Hindlimb muscle (tissue), 1 donor: ENCODE measurements at places on chromosomes 12 and 14. TPM values are rescaled to one million over a fixed set of nuclear protein-coding genes. Genes with fewer than 3 reads are reported as not detected.

DNA sequence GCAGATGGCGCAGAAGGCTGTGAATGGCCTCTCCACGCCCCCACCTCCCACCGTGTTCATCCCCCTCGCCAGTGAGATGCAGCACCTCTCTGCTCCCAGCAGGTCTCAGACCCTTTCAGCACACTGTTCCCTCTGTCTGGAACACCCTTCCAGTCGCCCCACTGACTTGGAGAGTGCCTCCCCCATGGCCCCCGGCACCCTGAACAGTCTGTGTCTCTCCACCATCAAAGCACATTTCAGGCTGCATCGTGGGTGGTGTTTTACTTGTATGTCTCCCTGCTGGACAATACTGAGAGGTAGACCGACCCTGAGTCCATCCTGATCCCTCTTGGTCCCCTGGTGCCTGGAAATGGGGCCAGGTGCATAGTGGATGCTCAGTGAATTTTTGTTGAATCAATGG lies 34.9 kb downstream of the CACNA2D4 start:
- no peak for DNase-seq

DNA sequence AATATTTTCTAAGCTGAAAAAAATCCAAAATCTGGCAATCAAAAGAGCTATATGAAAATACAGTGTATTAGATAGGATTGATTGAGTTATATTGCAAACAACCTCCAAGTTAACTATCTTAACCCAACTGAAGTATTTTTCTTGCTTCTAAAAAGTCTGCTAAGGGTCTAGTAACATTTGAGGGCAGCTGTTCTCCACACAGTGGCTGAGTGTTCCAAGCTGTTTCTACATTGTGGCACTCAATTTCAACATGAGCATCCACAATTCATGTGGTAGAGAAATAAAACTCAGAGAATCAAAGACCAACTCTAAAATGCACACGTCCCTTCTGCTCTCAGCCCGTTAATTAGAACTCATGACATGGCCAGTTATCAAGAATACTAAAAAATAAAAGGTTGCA lies 340.0 kb downstream of the C12orf50 start:
- no peak for DNase-seq

GRCh38 chr14:58096731-58097130 lies 55.3 kb downstream of the ARMH4 start:
- no peak for DNase-seq

DNA sequence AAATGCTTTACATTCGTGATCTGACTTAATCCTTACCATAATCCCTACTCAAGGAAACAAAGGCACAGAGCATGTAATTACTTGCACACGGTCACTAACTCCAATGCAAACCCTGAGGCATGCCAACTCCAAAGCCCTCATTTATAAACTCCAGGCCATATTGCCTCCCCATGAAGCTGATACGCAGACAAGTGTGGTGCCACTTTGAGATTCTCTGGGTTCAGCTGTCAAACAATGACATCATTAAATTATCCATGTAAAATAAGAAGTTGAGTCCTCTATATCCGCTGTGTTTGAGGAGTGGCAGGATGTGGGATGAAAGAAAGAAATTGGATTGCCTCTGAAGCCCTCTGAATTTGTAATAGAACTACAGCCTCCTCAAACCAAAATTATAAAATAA lies 62.8 kb downstream of the ANO4 start:
- DNase-seq: no peak

DNA sequence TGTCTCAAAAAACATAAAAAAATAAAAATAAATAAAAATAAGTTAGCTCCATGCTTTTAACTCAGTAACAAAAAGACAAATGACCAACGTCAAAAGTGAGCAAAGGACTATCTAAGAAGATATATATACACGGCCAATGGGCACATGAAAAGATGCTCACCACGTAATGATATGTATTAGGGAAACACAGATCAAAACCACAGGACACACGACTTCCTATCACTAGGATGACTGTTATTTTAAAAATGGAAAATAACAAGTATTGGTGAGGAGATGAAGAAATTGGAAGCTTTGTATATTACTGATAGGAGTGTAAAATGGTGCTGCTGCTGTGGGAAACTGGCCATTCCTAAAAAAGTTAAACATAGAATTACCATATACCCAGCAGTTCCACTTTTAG lies 20.2 kb upstream of the P2RX7 start:
- DNase-seq: no peak

DNA sequence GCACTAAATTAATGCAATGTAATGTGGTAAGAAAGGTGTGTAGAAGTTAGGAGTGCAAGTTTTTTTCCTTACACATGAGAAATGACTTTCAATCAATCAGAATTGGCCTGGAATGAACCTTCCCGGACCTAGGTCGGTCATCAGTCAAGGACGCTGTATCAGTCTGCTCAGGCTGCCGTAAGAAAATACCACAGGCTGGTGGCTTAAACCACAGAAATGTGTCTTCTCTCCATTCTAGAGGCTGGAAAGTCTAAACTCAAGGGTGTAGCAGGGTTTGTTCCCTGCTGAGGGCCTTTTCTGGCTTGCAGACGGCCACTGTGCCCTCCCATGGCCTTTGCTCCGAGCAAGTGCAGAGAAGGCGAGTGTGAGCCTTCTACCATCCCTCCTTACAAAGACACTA lies 86.6 kb upstream of the DYNC1H1 start:
- no peak for DNase-seq

GRCh38 chr14:33788161-33788560 lies 162.7 kb downstream of the EGLN3 start:
- DNase-seq: no peak

DNA sequence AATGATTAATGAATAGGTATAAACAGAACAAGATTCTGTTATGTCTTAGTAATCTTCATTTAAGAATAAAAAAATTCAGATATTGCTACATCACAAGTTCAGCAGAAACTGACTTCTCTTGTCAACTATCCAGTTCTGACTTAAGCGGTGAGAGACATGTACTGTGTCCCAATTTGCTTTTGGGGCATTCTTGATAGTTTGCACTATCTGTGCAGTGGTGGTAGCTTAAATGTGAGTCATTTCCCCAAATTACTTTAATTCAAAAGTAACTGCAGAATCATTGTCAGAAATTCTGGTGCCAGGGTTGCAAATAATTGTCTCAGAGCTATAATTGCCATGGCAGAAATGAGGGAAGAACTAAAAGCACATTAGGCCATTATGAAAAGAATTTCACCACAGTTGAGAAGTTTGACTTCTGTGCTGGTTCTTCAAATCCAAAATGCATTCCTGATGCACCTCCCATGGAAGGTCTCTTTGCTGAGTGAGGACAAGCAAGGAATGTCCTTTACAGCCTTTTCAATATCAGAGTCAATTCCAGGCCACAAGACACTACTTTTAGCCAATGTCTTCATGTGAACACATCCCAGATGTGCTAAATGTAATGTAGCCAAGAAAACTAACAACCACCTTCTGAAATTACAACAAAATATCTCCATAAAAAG lies 304.7 kb downstream of the SSPN start:
- no peak for DNase-seq

DNA sequence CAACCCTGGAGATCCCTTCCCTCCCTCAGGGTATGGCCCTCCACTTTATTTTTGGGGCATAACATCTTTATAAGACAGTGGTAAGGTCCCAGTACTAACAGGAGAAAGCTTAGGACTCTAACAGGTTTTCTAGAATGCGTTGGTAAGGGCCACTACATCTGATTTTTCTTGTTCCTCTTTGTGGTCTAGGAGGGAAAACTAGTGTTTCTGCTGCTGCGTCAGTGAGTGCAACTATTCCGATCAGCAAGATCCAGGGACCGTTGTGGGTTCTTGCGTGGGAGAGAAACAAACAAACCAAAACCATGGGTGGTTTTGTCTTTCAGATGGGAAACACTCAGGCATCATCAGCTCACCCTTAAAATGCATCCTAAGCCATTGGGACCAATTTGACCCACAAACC lies 123.6 kb upstream of the SLC16A7 start:
- DNase-seq: no peak

GRCh38 chr12:49912345-49913255 lies 8.9 kb upstream of the FAIM2 start:
- DNase-seq: no peak

DNA sequence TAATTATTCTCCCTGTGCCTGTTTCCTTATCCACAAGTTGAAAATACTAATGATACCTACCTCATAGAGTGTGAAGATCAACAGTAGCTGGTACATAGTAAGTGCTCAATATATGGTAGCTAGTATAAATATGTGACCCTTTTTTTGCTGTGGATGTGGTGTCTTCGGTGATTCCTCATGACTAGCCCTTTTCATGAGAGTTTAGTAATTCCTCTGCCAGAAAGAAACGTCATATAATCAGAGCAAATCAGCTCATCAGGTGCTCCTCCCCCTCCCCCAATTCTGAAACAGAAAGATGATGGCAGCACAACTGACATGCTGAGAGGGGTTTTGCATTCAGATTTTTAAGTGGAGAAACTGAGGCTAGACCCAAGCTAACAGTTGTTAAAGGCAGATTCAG lies 210.8 kb downstream of the SLC41A2 start:
- DNase-seq: no peak

- DNase-seq: no peak
These were observed 154.9 kb downstream of the FSCB start for GRCh38 chr14:44352201-44352600.

- DNase-seq: no peak
These were observed 466 bp downstream of the GPRC5D start for GRCh38 chr12:12951504-12951903.

DNA sequence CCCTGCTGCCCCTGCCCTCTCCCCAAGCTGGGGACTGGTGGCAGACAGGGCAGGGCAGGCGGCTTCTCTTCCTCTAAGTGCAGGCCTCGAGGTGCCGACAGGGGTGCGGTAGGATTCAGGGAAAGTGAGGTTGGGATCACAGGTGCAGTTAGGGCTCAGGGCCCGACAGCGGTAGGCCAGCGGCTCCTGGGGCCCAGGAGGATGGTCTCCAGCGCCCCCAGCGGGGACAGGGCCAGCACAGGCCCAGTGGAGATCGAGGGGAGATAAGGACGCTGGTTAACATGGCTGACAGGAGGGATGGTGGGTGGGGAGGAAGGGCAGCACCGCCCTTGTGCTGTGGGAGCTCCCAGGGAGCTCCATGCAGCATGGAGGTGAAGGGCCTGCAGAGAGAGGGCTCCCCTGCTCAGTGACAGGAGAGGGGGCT lies 935 bp upstream of the CRIP1 start:
- DNase-seq: no peak

DNA sequence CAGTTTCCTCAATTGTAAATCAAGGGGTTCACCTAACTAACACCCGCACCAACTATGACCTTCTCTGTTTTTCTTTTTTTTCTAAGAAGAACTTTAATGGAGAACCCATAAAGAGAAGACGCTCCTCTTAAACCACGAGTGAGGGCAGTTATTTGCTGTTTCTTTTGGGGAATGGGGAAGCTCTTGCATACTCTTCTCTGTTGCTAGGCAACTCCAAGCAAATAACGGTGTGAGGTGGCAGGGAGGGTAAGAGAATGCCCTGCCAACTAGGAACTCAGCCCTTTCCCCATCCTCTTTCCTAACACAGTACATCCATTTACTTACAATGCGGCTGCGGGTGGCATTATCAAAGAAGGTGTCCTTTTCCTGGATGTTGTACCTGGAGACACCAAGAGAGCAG lies 114.9 kb downstream of the ANO2 start:
- DNase-seq: no peak

DNA sequence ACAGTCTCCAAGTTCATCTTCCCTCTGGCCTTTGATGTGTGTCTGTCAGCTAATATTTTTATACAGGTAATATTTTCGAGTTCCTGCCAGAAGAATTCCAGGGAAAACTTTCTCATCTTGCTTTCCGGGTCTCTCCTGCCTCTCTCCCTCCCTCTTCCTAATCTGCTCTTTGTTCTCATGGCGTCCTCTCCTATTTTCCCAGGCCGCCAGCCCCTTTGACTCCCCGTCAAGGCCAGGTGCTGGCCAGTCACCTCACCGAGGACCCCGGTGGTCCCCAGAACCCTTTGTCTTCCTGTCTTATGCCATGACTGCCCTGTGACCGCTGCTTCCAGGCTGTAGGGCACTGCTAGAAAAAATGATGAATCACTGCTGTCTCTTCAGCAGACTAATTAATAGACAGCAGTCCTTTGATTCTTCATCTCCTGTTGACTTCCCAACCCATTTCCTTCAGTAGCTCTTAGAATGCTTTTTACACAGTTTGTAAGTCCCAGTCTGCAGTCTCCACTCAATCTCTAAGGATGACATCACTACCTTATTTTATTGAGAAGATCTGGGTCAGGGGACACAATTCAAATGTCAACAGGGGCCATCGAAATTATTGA lies 40.7 kb downstream of the PPFIBP1 start:
- no peak for DNase-seq

- DNase-seq: no peak
These were observed 198.6 kb upstream of the CAND1 start for GRCh38 chr12:67070604-67071003.

- no peak for DNase-seq
These were observed 59.9 kb upstream of the IFNG-AS1 start for GRCh38 chr12:67929384-67929772.

DNA sequence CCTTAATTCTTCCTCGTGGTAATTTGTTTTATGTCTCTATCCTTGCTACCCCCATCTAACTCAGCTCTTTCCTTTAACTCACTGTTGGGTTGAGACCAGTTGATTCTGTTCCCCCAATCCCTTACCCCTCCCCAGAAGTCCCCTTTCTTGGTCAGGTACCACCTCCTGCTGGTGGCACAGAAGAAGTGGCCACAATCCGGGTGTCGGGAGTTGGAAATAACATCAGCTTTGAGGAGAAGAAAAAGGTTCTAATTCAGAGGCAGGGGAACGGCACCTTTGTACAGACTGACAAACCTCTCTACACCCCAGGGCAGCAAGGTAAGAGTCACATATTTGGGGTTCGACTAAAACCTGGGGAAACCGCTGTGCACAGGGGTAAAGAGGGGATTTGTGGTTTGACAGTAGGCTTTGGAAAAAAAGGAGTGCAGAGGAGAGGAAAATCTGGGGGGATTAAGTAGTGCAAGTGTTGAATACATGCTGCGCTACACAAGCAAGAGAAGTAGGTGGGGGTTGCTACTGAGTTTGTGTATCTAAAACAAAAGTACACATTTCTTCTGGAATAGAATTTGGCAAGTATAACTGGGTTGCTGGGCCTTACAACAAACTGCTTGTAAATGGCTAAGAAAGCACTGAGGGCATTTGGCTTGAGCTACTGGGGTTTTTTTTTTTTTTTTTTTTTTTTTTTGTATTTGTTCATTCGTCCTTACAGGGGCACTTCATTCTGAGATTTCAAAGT lies 1.3 kb downstream of the A2ML1 start:
- DNase-seq: no peak

GRCh38 chr12:103969391-103969790 lies 3.7 kb downstream of the TDG start:
- DNase-seq: no peak

- DNase-seq: no peak
These were observed 37.0 kb upstream of the SFSWAP start for GRCh38 chr12:131673888-131674257.

Gene DBX2
- 0.12 TPM for polyA plus RNA-seq

Gene POTEM
- polyA plus RNA-seq: not detected

Gene MUCL1
- polyA plus RNA-seq: not detected

Gene ADCY4
- polyA plus RNA-seq: 17.0 TPM

Gene PTPRO
- 1.9 TPM for polyA plus RNA-seq

Gene KERA
- 16.7 TPM for polyA plus RNA-seq

Gene KRT73
- not detected for polyA plus RNA-seq

Gene FSCB
- polyA plus RNA-seq: not detected

Gene MYO1H
- 0.25 TPM for polyA plus RNA-seq

Gene MGP
- polyA plus RNA-seq: 190 TPM

Gene VCPKMT
- 9.9 TPM for polyA plus RNA-seq

Gene OTOGL
- polyA plus RNA-seq: 0.44 TPM

Gene ARHGAP9
- polyA plus RNA-seq: 8.3 TPM

Gene ENTPD5
- 14.6 TPM for polyA plus RNA-seq

Gene TRPV4
- 0.99 TPM for polyA plus RNA-seq

Gene BDKRB2
- 2.5 TPM for polyA plus RNA-seq

Gene AMDHD1
- 0.10 TPM for polyA plus RNA-seq
